ENCODE measurements at places on chromosomes 11 and 22.

- DNase-seq = no peak
Measured at GRCh38 chr11:100638648-100639047, 48.4 kb upstream of the ARHGAP42 start.

DNA sequence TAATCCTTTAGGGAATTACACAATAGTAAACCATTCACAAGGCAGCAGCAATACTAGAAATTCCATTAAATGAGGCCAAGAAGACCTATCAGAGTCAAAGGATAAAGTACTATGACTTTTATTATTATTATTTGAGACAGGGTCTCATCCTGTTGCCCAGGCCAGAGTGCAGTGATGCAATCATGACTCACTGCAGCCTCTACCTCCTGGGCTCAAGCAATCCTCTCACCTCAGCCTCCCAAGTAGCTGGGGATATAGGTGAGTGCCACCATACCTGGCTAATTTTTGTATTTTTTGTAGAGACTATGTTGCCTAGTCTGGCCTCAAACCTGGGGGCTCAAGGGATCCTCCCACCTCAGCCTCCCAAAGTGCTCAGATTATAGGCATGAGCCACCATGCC lies 51.8 kb downstream of the TTC28 start:
- no peak for DNase-seq

DNA sequence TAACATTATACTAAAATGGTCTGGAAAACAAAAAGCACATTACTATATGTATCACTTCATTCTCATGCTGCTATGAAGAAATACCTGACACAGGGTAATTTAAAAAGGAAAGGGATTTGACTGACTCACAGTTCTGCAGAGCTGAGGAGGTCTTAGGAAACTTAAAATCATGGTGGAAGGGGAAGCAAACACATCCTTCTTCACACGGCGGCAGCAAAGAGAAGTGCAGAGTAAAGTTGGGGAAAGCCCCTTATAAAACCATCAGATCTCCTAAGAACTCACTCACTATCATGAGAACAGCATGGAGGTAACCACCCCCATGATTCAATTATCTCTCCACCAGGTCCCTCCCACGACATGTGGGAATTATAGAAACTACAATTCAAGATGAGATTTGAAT lies 60.0 kb downstream of the FAM181B start:
- DNase-seq = no peak

DNA sequence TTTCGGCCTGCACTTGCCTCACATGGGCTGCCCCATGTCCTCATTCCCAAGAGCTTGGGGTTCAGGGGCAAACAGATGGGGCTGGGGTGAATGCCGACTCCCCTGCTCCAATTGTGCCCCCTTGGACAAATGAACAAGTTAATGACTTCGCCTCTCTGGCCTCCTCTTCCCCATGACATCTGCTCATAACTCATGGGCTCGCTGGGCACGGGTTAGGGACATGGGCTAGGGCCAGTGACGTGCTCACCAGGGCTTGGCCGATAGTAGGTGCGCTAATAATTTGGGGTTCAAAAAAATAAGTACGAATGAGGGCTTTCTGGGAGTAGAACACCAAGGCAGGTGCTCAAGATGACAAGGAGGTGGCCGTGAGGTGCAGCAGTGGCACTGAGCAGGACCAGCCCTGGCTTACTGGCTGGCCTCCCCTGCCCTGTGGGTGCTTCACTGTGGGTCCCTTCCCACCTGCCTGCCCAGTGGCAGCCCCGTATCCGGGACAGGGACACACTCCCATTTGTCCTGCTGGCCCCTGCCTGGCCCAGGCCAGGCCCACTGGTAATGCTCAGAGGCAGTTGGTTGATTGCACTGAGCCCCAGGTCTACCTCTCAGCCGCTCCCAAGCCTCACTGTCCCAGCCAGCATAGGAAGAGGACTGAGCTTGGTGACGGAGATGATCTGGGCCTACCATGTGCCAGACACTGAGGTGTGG lies 12.3 kb downstream of the CBX6 start:
- DNase-seq = no peak

- DNase-seq = no peak
Measured at GRCh38 chr11:117910941-117911655, 18.1 kb downstream of the TMPRSS13 start.

Measured in Calu3 (cell line).